ENCODE measurements at places on chromosomes 3 and 15.

- no peak for DNase-seq
Measured at GRCh38 chr15:36499412-36500389, 79.7 kb upstream of the CDIN1 start.

DNA sequence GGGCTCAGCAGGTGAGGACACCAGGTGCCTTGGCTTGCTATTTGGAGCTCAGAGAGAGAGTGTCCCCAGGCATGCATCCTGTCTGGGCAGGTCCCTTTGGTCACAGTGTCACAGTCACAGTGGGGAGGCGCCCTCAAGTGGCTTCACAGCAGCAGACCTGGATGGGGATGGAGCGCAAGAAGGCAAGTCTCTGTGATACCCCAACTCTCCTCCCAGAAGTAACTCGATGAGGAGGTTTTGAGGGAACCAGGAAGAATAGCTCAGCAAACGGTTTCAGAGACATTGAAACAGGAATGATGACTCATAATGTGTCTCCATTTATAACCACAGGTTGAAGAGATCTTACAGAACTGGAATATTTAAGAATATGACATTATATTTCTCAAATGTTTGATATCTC, 66.5 kb upstream of the SH3GL3 start:
- DNase-seq, result peak; percentile 48

- DNase-seq, result peak; percentile 44
Measured at GRCh38 chr15:65212097-65212496, 824 bp upstream of the CILP start.

GRCh38 chr15:49715211-49715610, 94.4 kb downstream of the DTWD1 start:
- peak; percentile 15 for DNase-seq

DNA sequence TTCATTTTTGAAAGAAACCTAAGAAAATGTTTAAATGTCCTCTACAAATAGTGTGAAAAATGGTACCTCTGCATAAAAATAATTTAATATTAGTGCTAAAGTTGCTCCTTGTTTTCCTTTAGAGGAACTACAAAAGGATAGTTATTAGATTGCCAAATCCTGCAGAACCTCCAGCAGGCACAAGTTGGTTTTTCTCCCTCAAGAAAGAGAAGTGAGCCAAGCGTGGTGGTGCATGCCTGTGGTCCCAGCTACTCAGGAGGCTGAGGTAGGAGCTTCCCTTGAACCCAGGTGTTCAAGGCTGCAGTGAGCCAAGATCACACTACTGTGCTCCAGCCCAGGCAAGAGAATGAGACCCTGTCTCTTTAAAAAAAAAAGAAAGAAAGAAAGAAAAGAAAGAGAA, 85.1 kb upstream of the TSEN2 start:
- no peak for DNase-seq

DNA sequence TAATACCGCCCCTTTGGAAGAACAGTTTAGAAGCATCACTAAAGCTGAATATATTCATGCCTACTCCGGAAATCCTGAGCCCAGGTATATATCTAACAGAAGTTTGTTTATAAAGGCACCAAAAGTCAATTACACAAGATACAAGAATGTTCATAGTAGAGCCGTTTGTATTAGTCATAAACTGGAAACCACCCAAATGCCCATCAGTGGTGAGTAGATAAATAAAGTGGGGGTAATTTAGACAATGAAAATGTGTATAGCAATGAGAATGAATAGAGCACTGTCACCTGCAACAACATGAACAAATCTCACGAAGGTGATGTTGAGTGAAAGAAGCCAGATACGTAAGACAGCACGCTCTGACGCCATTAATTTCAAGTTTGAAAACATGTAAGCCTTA, 68.3 kb upstream of the GLCE start:
- no peak for DNase-seq

Measured in activated CD4-positive, alpha-beta T cell treated with anti-CD3 and anti-CD28 coated beads, Interleukin-2, Interleukin-4, amounts not matched to agents 100 ng/mL and 50 ng/mL, durations not matched to agents 16 hours and 8 hours (primary cell).